ENCODE measurements at places on chromosomes 12 and 14.

- DNase-seq: no peak
Observed at GRCh38 chr14:22994762-22995275, 12.5 kb upstream of the AJUBA start.

- DNase-seq: no peak
Observed at GRCh38 chr12:57477710-57478681, 1.7 kb downstream of the ARHGAP9 start.

DNA sequence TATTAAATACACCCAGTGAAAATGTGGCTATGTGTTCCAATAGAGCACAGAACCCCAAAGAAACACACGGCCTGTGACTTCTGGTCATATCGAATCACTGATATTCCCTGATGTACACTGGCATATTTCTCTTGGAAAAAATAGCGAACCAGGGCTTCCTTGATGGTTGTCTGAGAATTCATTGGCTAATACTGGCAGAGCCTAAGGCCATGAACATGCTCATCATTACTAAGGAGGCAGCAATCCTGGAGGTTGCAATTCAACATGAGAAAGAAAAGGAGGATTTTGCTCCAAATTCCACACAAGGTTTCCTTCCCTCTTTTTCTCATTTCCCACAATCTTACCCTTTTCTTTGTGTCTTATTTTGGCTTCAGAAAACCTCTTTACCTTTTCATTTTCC lies 212.9 kb upstream of the HMGA2 start:
- no peak for DNase-seq

DNA sequence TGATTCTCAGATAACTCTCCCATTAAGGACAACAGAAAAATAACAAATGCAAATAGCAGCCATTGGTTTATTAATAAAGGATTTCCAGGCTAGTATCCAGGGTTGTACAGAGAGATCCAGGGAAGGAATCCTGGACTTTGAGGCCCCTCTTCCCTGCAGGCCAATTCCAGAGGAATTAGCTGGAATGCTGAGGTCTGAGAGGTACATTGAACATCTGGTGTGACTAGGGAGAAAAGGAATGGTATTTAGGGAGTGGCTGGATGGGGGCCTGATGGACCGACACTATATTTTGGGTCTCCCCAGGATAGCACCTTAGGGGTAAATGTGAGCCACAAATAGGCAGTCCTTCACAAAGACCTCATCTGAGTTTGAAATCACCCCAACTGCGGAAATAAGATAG lies 924.5 kb downstream of the AACS start:
- no peak for DNase-seq

- peak; percentile 91 for DNase-seq
Observed at GRCh38 chr14:68153275-68153674, 333.7 kb downstream of the RAD51B start.

DNA sequence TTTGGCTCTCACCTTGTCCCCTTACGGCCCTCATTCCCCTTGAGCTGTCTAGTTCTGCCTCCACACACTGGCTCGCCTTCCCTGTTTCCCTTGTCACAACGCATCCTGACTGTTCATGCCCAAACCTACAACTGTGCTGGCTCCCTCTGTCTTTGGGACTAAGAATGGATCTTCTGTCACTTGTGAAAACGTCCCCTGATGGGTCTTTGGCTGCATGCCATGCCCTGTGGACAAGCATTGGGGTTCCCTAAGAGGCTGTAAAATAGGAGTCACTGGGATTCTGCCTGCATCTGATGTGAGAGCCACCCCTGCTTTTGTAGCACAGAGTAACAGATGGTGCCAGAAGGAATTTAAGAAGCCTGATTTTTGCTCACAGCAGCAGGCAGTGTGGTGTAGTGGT lies 285.3 kb upstream of the CRY1 start:
- DNase-seq: no peak

DNA sequence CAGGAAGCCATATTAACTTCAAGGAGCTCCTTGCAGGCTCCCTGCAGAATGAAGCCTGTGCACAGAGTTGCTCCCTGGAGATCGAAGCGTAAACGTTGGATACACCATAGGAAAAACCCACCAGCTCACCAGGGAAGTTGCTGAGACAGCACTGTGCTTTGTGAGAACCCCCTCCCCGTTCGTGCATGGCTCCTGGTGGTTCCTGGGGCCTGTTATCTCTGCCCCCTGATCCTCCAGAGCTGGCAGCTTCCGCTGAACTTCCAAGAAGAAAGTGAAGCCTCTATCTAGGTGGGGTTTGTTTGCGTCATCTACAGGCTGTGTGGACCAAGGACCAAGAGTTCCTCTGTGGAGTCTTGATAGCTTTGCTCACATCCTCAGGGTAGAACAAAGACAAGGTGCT lies 2.4 kb upstream of the CCDC85C start:
- DNase-seq: no peak

DNA sequence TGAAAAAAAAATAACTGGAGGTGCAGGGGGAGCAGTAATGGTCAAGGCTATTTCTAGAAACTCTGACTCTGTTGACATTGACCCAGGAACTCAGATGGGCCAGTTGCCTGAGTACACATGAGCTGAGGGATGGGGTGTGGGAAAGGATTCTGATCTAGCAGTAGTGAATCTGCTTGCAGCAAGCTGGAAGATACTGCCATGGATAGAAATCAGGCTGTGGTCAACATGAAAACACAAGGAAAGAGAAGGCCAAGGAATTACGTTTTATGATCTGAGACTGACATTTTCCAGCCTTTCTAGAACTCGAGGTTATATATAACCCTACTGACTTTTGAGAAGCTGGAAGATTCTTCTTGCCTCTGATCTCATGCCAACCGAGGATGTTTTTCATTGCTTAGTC lies 90.0 kb downstream of the ANO6 start:
- no peak for DNase-seq

DNA sequence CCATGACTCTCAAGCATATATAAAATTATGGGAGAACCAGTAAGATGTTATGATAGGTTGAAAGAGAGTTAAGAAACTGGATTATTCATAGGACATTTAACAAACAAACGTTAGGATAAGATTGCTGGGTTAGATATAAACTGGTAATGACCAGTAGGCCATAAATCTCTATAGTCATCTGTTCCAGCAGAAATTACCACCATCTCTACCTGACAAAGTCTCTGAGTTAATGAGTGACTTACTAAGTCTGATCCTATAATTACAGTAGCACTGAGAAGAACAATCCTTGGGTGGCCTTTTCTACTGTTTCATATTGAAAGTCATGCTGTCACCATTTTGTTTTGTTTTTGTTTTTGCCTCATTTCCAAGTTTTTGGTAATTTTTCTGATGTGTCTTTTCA lies 136.9 kb upstream of the CNOT2 start:
- DNase-seq: no peak

DNA sequence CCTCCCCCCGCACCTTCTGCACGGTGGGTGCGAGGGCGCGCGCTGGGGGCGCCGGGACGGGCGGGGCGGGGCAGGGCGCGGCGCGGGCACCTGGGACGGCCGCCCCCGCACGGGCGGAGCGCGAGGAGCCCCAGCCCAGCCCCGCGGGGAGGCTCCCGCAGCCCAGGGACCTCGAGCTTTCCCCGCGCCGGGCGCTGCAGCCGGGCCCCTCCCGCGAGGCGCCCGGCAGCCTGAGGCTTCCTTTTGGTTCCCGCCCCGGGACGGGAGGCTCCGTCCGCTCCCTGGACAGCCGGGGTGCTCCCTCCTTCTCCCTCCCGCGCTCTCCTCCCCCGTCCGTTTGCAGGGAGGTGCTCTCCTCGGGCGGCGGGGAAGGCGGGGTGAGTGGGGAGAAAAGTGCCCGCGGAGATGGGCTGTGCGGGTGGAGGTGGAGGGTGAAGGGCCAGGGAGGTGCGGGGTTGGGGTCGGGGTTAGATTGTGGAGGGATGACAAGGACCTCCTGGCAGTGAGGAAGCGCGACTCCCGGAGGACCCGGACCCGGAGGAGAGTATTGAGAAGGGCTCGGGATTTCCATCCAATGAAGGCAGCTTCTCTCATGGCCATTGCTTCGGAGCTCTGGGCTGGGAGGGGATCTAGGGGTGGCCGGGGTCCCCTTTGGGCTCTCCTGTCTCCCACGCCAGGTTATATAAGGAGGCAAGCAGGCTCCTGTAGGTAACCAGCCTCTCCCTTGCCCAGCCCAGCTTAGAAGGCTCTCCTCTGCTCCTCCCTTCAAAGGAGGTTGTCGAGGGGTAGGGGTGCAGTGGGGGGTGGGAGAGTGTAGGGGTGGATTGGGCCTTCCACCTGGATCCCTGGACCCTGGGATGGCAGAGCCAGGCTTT lies 645 bp downstream of the JDP2 start:
- DNase-seq: no peak

GRCh38 chr12:128571906-128572810 lies 251.6 kb downstream of the SLC15A4 start:
- no peak for DNase-seq

DNA sequence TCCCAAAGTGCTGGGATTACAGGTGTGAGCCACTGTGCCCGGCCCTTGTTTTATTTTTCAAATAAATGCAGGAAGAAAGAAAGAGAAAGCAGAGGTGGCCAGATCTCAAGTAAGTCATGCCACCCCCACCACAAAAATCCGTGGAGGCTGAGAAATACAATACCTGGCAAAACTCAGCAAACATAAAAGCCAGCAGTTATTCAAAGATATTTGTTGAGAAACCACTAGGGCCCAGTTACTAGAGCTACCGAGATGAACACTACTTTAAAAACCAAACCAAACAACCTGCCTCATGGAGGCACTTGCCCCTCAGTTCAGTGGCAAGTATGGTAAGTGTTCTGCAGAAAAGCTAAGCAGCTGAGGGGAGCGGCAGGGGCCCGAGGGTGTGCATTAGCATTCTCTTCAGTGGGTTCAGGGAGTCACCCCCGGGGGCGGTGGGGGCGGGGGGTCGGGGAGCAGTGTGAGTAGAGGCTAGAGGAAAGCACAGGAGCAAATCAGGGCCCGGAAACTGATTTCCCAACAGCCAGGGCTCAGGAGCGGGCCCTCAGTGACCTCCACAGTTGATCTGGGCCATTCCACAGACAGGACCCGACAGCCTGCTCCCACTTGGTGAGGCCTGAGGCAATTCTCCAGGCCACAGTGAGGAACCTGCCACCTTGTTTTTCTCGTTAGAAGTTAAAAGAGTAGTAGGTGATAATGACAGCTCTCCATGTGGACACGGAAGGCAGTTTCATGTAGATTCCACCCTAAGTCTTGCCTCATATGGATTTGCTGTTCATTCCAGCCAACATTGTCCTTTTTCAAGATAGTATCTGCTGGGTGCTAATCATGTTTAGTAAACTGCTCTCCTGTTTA lies 8.6 kb downstream of the EVL start:
- DNase-seq: no peak

DNA sequence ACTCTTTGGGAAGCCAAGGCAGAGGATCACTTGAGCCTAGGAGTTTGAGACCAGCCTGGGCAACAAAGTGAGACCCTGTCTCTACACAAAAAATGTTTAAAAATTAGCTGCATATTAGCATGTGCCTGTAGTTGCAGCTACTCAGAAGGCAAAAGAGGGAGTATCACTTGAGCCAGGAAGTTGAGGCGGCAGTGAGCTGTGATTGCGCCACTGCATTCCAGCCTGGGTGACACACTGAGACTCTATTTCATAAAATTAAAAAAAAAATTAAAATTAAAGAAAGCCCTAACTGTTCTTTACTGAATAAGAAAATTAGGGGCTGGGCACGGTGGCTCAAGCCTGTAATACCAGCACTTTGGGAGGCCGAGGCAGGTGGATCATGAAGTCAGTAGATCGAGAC lies 27.0 kb downstream of the SENP1 start:
- DNase-seq: no peak

GRCh38 chr12:8609061-8609570 lies 3.5 kb downstream of the AICDA start:
- peak; percentile 37 for DNase-seq

GRCh38 chr12:126950266-126950665 lies 1316.7 kb upstream of the TMEM132C start:
- DNase-seq: no peak

DNA sequence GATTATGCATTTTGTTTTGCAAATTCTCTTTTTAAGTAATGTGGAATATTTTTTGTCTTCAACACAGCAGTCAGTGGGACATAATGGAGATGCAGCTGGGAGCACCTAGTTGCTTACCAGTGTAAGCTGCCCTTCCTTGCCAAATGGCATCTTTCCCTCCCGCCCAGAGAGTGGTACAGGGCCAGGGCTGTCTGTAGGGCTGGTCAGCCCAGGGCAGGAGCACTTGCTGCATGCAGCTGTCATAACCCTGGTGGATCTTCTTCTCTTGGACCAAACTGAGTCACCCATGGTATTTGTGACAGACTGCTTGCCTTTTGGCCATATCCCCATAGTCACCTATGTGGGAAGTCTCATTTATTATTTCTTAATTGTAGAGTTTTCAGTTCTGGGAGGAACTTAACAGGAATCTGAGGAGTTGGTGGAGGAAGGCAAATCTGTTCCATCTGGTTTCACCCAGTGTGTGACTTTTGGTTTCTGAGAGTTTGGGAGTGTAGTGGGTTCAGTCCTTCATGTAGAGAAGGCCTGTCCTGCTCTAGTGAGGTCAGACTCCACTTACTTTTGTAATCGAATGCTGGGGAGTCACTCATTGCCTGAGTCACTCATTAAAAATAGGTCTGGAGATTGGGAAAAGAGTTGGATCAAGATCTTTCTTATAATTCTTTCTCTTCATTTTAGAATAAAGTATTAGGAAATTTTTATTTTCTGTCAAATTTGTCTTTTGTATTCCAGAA lies 62.0 kb upstream of the ASPG start:
- no peak for DNase-seq

DNA sequence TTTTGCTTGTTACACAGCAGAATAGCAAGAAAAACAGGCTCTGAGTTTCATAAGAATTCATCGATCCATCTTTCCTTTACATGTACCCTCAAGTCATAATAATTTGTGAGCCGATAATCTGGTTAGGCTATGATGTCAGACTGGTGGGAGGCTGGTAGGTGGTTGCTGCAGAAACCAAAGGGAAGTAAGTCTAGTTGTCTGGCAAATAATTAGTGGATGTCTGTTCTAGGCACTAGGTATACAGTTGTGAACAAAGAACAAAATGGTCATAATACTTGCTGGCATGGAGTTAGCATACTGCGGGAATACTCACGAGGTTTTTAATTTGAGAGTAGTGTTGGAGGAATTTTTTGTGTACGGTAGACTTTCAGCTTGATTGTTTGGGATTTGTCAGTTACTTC lies 8.8 kb downstream of the SUSD6 start:
- DNase-seq: no peak

GRCh38 chr14:91202234-91202974 lies 42.1 kb downstream of the GPR68 start:
- DNase-seq: peak; percentile 88

DNA sequence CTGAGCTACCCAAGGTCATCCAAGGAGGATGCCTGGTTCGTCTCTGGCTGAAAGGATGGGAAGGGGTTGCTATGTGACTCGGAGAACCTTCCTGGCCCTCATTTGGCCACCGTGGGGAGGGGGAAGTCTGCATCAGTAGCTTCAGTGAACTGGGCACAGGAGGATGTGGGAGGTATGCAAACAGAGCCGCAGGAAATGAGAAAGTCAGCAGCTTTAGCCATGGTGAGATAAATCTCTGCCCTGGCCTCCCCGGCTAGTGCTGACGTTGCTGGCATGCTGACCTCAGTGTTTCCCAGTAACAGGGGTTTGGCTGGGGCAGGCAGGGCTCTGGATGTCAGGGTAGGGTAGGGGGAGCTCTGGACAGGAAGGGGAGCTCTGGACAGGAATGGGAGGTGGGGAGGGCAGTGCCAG lies 2.3 kb upstream of the CEBPE start:
- DNase-seq: no peak

GRCh38 chr12:11826574-11826973 lies 177.1 kb downstream of the ETV6 start:
- DNase-seq: no peak

Data from SK-N-MC (cell line).